ENCODE measurements at places on chromosomes 1 and 21. TPM values are rescaled to one million over a fixed set of nuclear protein-coding genes. Genes with fewer than 3 reads are reported as not detected.

IQCC gene
- 2.5 TPM for polyA plus RNA-seq

CASQ1 gene
- 0.60 TPM for polyA plus RNA-seq

CELA3B gene
- 0.20 TPM for polyA plus RNA-seq

GPR153 gene
- 22.9 TPM for polyA plus RNA-seq

ELAPOR1 gene
- 7.2 TPM for polyA plus RNA-seq

OR2AK2 gene
- 0.07 TPM for polyA plus RNA-seq

FABP3 gene
- polyA plus RNA-seq = 10.0 TPM

MAP3K21 gene
- 4.8 TPM for polyA plus RNA-seq

TACSTD2 gene
- polyA plus RNA-seq = not detected

NPR1 gene
- polyA plus RNA-seq = 5.4 TPM

DIO1 gene
- not detected for polyA plus RNA-seq

CD101 gene
- polyA plus RNA-seq = 0.60 TPM

LCA5L gene
- polyA plus RNA-seq = 0.69 TPM

PCSK9 gene
- 5.5 TPM for polyA plus RNA-seq

ST6GALNAC3 gene
- 2.5 TPM for polyA plus RNA-seq

C1orf141 gene
- not detected for polyA plus RNA-seq

LCE6A gene
- 2.4 TPM for polyA plus RNA-seq

OR2L3 gene
- not detected for polyA plus RNA-seq

S100A9 gene
- polyA plus RNA-seq = 221 TPM

LCE1B gene
- polyA plus RNA-seq = not detected

AZIN2 gene
- polyA plus RNA-seq = 14.8 TPM

AADACL4 gene
- 0.04 TPM for polyA plus RNA-seq

UBL4B gene
- polyA plus RNA-seq = 0.06 TPM

FCRLA gene
- polyA plus RNA-seq = 1.6 TPM

BMP8A gene
- polyA plus RNA-seq = 0.60 TPM

INPP5B gene
- 5.1 TPM for polyA plus RNA-seq

TCHH gene
- 0.10 TPM for polyA plus RNA-seq

CD1C gene
- 1.2 TPM for polyA plus RNA-seq

CFHR3 gene
- not detected for polyA plus RNA-seq

RPE65 gene
- polyA plus RNA-seq = not detected

LCE2A gene
- not detected for polyA plus RNA-seq

ERICH3 gene
- 0.26 TPM for polyA plus RNA-seq

TAL1 gene
- polyA plus RNA-seq = 1.2 TPM

SYCP1 gene
- polyA plus RNA-seq = not detected
